ENCODE measurements at places on chromosomes 7 and 10. TPM values are rescaled to one million over a fixed set of nuclear protein-coding genes. Genes with fewer than 3 reads are reported as not detected.

Gene HOXA2
- total RNA-seq: not detected

DNA sequence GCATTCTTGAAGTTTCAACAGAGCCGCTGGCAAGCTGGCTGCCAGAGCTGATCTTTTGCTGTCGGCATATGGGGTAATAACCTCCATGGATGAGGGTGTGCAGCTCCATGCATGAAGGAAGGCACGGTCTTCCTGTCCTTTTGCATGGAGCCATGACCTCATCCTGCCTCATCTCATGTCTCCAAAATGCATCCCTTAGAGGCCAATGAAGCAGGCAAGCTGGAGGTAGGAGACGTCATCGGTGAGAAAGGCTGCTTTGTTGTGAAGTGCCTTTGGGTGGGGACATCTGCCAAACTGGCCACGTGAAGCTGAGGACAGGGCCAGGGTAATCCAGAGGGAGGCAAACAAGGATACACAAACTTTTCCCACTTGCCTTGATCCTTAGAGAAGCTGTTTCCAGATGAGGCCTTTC lies 161.5 kb upstream of the TBX20 start:
- DNase-seq: no peak

GRCh38 chr7:46387646-46388045 lies 466.6 kb upstream of the IGFBP3 start:
- no peak for DNase-seq

DNA sequence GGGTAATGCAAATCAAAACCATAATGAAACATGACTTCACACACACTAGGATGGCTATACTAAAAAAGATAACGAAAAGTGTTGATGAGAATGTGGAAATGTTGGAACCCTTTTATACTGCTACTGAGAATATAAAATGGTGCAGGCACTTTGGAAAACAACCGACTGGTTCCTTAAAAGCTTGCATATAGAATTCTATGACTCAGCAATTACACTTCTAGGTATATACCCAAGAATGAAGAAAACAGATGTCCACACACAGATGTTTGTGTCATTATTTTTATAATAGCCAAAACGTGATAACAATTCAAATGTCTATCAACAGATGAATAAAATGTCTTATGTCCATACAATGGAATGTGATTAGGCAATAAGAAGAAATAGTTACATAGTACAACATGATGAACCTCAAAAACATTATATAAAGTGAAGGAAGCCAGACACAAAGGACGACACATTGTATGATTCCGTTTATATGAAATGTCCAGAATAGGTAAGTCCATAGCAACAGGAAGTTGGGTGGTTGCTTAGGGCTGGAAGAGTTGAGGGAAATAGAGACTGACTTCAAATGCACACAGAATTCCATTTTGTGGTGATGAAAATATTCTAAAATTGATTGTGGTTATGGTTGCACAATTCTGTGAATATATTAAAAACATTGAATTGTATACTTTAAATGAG lies 148.3 kb upstream of the PHYHIPL start:
- no peak for DNase-seq

GRCh38 chr10:67802767-67803538 lies 35.0 kb downstream of the DNAJC12 start:
- no peak for DNase-seq

- no peak for DNase-seq
Measured at GRCh38 chr7:155674556-155674955, 30.1 kb downstream of the RBM33 start.

DNA sequence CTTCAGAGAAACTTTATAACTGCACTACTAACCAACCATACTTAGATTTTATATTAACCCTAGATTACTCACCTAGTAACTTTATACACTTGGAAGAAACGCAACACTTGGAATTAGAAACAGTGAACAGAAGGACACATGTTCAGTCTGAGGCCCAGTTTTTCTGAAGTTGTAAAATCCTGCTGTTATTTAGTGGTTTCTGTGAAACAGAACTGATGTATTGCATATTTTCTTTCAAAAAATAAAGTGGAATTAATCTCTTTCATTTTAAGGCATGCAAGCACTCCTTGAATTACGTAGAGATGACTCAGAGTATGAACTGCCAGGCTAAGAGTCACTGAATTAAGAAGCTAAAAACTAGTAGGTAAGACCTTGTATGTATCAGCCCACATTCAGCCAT lies 215.8 kb downstream of the SKAP2 start:
- no peak for DNase-seq

DNA sequence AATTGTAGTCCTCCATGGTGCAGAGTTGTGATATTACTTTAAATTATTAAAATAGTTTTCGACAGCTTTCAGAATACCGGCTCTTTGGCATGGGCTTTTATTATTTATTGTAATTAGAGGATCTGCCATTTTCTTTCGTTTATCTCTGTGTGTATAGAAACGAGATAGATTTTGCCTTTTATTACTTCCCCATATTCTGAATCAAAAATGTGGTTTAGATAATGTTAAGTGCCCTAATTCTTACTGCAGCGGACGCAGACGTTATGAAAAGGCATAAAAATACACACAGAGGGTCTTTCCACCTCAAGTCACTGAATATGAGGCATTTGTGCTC lies 1.9 kb upstream of the ARID5B start:
- no peak for DNase-seq

DNA sequence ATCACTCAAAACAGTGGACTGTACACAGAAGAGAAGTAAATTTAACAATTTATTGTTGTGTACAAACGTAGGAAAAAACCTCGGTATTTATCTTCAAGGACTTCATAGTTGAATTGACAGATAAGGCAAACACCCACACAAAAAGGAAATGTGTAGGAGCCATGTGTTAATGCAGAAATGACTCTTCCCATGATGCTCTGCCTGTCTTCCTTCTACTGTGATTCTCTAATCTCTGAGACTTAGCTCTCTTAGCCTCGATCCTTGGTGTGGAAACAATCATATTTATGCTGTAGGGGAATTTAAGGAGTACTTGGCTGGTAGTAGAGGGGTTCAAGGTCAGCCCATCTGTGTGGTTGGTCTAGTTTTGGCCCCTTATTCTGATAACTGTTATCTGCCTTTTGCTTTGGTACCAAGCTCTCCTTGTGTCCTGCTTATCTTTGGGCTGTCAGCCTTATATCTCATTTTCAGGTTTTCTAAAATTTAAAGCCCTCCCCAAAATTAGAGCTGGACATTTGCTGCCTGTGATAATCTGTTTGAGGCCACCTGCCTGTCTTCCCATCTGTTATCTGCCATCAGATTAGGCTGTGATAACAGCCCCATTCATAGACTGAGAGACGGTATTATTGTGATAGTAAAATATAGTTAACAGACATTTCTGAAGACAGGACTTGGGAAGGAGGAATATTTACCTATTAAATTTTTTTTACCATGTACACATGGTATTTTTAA lies 81.7 kb downstream of the GPR85 start:
- peak; percentile 84 for DNase-seq
